NCI-H2171 (cell line): ENCODE measurements at places on chromosomes 13 and 19.

DNA sequence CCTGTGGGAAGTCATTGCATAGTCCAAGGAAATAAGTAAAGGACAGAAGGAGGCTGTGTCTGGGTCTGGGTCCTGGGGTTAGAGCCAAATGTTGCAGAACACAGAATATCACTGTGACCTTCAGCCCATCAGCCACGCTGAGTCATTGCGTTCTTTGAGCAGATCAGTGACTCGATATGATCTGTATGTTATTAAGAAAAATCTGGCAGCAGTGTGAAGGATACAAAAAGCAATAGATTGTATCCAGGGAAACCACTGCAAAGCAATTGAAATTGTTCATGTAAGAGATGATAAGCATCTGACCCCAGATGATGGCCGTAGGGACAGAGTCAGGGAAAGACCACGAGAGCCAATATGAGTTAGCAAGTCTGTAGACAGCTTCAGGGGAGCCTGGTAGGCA is 1575.1 kb upstream of the SLC10A2 start:
- no peak for DNase-seq

DNA sequence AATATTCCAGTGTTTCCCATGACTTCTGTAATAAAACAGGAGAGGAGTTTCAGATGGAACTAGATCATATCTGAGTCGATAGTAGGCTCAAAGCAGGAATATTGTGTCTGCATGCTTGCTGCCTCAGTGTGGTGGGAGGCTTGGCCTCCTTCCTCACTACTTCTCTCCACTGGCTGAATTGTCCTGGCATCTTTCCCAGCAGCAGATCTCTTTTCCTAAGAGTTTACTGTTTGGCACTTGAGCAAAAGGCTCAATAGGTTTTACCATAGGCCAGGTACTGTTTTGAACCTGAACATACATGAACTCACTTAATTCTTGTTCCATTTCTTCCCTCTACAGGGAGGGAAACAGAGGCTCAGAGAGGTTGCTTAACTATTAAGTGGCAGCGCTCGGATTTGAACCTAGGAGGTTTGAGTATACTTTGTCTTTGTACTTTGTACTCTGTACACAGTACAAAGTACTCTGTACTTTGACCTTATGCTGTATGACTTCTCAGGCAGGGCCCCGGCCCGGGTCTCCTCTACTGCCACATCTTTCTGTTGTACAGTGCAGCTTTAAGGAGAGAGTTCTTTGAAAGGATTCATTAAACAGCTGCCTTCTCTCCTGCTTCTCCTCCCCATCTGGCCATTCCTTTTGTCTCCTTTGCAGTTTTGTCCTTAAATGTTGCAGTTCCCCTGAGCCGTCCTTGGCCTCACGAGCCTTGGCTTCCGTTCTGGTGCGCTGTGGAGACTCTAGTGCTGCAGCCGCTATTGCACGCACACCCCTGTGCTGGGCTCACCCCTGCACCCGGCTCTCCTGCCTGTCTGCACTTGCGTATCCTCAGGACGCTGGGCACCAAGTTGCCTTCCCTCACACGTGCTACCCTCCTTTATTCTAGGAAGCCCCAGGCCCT is 8.1 kb downstream of the B3GLCT start:
- DNase-seq = no peak

DNA sequence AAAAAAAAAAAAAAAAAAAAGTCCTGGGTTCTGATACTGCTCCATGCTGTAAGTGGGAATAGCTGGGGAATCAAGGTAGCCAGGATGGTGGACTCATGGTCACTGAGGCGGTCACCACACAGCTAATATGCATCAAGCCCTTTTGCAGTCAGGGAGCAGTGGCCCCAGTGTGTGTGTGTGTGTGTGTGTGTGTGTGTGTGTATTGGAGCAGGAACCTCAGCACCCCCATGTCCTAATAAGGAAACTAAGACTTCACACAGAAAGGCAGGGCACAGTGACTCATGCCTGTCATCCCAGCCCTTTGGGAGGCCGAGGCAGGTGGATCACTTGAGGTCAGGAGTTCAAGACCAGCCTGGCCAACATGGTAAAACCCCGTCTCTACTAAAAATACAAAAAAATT is 12.0 kb downstream of the B3GNT3 start:
- no peak for DNase-seq

- peak; percentile 66 for DNase-seq
These were observed 313.2 kb downstream of the SHISA2 start for GRCh38 chr13:25738342-25739196.

DNA sequence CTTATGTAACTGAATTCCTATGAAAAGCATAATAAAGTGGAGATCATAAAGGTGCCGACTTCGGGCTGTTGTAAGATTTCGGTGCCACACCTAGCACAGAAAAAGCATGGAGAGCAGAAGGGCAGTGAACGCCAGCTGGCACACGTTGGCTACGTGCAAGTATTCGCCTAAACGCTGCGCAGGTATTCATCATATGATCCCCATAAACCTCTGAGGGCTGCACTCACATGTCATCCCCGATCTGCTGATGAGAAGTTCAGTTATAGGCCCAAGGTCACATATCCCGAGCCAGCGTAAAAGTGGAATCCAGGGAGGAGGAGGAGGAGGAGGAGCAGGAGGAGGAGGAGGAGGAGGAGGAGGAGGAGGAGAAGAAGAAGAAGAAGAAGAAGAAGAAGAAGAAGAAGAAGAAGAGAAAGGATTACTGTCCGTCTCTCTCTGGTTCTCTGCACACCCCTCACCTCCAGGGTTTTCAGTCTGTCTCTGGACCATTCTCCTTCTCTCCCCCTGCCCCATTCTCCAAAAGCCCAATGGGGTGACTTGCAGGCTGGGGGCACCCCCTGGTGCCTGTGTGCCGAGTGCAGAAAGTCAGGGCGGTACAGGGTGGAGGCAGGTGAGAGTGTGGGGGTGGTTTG is 18.6 kb upstream of the CYP2S1 start:
- DNase-seq = no peak

DNA sequence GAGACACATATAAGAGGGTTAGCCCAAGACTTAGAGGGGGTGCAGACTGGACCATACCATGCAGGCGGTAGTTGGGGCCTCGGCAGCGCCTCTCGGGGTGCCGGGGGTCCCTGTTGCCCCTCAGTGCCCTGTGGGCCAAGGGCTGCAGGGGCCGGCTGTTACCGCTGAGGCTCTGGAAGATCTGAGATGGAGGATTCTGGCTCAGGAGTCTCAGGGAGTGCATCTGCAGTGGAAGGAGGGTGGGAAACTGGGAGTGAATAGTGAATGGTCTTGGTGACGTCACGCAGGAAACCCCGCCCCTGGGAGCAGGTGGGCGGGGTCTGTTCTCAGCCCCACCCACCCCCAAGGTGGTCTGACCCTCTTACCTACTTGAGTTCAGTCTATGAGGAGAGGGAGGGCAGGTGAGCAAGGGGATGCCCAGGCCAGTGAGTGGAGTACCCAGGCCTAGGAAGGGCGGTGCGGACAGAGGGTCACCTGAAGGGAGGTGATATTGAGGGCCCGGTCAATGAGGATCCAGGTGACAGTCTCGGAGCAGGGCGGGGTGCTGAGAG is 1.7 kb upstream of the DBP start:
- no peak for DNase-seq

- DNase-seq = no peak
These were observed 62.8 kb upstream of the PCDH9 start for GRCh38 chr13:67292886-67293285.

DNA sequence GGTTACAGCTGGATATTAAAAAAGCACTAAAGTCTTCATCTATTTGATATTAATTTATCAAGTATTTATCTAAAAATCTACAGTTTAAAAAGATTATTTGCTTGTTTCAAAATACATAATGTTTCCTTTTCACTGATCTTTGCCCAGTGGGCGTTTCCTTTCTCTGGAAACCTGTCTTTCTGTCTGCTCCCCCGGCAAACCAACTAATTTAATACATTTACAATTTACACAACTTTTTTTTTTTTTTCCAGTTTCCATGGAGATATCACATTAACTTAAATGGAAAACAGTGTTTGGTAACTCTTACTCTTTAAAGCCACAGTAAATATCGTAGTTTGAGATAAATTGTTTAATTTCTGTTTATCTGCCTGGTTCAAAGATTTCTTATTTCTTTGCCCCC is 5.3 kb downstream of the GPC6 start:
- no peak for DNase-seq
